ENCODE measurements at places on chromosomes 7 and 10. TPM values are rescaled to one million over a fixed set of nuclear protein-coding genes. Genes with fewer than 3 reads are reported as not detected.

DNA sequence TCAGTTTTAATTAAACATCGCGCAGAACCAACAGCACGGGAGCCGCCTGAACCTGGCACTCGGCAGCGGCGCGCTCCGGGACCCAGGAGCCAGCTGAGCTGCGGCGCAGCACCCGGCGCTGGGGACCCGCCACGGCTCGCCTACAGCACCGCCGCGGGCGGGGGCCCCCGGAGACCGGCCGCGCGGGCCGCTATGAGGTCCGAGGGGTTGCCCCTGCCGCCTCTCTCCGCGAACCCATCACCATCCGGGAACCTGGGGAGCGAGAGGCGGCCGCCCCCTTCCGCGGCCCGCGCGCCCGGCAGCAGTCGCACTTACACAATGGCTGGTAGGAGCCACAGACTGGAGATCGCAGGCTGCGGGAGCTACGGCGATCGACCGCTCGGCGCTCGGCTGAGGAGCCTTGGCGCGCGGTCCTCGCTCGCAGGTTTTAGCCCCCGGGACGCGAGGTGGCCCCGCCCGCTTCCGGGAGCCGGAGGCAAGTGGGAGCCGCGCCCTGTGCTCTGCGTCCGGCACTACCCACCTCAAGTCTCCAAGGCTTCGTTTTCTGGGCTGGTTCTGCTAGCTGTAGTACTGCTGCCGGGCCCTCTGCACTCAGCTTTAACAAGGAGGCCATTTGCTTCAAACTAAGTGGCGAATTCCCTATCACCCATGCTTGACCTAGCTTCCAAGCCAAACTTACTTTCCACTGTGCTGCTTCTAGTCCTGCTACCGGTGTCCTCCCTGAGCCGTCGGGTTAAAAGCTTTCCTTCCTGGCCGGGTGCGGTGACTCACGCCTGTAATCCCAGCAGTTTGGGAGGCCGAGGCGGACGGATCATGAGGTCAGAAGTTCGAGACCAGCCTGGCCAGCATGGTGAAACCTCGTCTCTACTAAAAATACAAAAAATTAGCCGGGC lies at the start of gene TPK1:
TSS of gene TPK1 (minus strand) at position 402 of the 893 bp plus-strand sequence. CDS start 451 bp downstream, outside the sequence.
- peak; percentile 89 for DNase-seq

WIPF3 gene
- 0.16 TPM for total RNA-seq

DNA sequence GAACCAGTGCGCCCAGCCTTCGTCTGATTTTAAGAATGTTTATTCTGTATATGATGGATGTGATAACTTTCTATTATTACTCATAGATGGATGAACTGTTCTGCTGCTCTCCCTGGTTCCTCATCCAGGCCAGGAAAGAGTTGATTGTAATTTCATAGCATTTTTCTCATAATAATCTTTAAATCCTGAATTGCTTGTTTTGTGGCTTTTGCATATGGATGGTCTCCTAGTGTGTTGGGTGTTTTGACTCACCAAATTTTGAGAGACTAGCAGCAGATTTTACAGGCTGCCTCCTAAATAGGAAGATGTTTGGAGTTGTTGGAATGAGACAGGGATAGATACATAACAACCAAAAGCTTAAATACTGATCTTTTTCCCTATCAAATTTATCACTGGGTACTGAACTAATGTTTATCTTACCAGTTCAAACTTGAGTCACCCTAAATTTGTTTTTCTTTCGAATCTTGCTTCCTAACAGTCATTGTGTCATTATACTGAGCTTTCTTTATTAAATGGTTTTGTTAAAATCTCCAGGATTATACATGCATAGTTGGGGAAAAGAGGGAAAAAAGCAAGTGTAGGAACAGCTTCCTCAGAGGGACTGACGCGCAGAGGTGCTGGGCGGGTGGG lies 106.0 kb upstream of the GATA3 start:
- DNase-seq, result no peak

DNA sequence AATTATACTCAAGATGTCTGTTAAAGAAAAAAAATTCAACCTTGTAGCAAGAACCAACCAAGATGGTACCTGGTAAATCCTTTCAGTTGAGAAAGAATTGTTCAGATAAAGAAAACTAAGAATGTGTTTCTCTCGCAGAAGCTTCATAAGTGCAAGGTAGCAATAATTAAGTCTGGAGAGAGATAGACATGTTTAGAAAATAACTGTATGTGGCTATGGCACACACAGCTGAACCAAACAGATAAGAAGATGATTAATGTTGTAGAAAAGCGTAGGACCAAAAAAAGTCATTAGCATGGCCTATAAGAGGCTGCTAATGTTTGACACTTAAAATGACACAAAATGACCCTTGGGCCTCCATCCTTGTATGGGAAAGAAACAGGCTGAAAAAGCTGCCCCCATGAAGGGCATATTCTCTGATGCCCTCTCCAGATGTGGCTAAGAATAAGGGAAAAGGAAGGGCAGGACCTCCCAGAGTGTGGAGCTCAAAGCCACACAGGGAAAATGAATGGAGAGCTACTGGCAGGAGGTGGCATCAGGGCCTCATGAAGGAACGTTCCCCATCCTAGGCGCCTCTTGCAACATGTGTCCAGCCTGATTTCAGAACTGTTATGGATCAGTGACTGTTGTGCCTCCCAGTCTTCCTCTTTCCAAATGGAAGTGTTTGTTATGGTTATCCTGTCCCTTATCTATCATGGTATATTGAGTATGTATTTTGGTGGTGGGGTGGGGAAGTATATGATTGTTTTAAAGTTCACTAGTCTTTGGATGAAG lies 30.7 kb downstream of the TLL2 start:
- no peak for DNase-seq

OR6V1 gene
- total RNA-seq, result not detected

PON1 gene
- not detected for total RNA-seq

GRCh38 chr10:5297466-5297865 lies 67.3 kb upstream of the UCN3 start:
- no peak for DNase-seq

HECTD2 gene
- total RNA-seq, result 3.7 TPM

DNA sequence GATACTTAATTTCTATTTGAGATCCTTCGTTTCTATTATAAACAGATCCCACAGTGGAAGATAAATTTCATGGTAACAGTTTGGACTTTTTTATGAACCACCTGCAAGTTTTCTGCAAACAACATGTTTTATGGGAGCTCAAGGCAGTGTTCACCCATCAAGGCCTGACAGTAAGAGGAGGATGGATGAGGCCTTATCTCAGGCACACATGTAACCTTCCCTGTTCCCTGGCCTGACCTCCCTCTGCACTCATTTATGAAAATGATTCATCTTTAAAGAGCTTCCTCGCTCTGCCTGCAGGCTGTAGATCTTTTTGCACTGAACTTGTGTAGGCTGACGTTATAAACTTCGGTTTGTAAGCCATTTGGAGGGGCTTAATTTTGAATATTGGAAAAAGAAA lies 500.1 kb downstream of the GATA3 start:
- DNase-seq, result no peak

GRCh38 chr7:41738336-41738735 lies 35.4 kb upstream of the INHBA start:
- no peak for DNase-seq

DNA sequence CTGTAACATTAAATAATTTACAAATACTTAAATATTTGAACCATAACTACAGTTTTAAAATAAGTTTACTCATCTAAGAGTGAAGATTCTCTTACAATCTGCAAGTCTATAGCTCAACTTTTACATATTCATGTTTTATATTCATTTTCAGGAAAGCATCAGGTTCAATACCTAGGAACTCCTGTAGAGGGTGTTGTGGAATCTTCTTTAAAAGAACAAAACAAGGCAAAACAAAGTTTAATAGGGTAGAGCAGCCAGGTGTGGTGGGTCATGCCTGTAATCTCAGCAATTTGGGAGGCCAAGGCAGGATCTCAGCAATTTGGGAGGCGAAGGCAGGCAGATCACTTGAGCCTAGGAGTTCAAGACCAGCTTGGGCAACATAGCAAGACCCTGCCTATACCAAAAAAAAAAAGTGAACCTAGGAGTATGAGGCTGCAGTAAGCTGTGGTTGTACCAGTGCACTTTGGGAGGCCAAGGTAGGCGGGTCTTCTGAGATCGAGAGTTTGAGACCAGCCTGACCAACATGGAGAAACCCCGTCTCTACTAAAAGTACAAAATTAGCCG lies 45.1 kb downstream of the ST8SIA6 start:
- no peak for DNase-seq

GRCh38 chr10:92305133-92306072 lies 14.4 kb downstream of the MARCHF5 start:
- DNase-seq, result no peak

SFTPA2 gene
- total RNA-seq, result 6.4 TPM

- DNase-seq, result no peak
Measured at GRCh38 chr7:105689067-105689819, 108.0 kb upstream of the EFCAB10 start.

SHTN1 gene
- total RNA-seq, result 0.62 TPM

DNA sequence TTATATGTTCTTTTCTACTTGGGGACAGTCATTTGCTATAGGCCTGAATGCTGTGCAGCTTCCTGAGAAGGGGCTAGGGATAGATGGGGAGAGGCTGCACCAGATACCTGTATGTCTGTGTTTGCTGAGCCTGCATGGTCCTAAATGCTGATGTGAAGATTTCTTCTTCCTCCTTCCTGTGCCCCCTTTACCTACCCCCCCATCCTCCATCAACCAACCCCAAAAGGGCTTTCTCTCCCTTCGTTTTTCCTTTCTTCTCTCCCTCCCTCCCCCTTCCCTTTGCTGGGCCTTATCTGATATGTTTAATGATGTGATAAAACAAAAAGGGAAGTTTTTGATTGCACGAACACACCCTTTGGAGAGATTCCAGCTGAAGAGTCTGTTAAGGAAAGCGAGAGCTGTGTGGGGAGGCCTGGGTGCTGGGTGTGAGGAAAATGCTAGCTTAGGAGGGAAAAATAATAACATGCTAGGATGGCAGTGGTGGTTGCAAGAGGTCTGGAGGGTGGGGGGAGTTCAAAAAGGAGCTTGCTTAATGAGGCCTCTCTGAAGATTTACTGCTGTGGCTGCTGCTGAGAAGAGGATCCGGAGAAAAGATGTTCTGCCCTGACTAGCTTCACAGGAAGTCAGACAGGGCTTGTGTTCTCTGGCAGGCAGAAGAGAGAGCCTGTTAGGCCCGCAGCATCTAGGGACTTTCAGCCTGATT lies 101.8 kb downstream of the SAMD9 start:
- no peak for DNase-seq
